ENCODE measurements at places on chromosomes 13 and 19. TPM values are rescaled to one million over a fixed set of nuclear protein-coding genes. Genes with fewer than 3 reads are reported as not detected.

Gene IGLON5
- total RNA-seq, result not detected

GRCh38 chr19:49579193-49579592, 1.2 kb downstream of the NOSIP start:
- DNase-seq, result no peak

- peak; percentile 50 for DNase-seq
These were observed 8.0 kb downstream of the FXYD3 start for GRCh38 chr19:35123573-35123972.

Gene ERICH6B
- total RNA-seq, result not detected

Gene EBPL
- 43.9 TPM for total RNA-seq

DNA sequence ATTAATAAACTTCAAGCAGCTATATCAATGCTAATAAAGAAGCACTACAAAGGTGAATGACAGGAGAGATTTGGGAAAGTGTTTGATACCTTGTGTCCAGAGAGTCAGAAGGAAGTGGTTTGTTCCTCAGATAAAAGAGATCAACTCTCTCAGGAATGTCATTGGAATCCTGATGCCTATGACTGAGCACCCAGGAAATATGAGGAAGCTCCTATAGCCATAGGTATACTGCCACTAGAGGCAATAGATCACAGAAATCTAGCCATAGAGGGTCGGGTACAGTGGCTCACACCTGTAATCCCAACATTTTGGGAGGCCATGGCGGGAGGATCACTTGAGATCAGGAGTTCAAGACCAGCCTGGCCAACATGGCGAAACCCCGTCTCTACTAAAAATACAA, 612.6 kb downstream of the DACH1 start:
- DNase-seq, result no peak

DNA sequence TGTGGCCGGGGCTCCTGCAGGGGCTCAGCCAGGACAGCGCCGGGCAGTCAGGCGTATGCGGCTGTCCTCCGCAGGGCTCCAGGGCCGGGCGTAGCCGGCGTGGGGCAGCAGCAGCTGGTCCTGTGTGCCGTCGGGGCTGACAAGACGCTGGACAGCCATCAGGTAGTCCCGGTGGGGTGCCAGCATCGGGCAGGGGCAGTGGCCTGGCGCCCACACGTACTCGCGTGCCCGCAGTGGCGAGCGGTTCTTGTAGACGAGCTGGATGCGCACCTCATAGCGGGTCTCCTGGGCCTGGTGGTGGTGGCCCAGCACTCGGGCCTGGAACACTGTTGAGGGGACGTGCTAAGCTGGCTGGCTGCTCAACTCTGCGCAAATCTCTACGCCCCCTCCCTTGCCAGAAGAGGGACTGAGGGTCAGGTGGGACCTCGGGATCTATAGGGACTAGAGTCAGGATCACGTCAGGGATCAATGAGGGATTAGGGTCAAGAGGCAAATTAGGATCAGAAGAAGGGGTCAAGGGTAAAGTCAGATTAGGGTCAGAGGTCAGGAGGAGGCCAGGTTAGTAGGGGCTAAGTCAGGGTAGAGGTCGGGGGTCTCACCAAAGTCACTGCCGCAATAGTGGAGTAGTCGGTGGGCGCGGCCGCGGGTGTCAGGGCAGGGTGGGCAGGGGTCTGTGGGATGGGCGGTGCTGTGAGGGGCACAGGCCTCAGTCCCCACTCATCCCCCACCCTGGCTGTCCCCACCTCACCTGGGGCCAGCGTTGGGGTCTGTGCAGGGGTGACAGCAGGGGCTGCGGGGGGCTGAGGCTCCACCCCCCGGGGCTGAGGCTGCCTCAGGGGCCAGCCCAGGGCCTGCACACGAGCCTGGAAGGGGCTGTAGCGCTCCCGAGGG, 6.6 kb downstream of the ADAMTSL5 start:
- DNase-seq, result no peak

Gene PRR22
- total RNA-seq, result 1.3 TPM

Gene TJP3
- total RNA-seq, result 0.41 TPM

DNA sequence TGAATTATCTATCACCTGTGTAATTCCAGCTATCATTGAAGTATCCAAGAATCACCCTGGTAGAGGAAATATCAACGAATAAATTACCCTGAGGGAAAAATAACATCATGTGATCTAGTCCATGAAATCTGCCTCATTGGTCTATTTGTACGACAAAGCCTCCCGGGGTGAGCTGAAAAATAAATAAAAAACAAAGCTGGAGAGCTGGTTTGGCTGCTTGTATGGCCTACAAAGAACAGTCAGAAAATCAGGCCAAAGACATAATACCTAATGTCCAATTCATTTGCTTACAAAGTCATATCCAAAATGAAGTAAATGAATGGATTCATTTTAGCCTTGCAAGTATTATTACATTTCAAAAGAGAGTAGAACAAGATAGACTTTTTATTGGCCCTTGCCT, 449.9 kb downstream of the KLF12 start:
- DNase-seq, result no peak

Measured in thoracic aorta (tissue), 2 donors.